ENCODE measurements at places on chromosomes 3 and 15. TPM values are rescaled to one million over a fixed set of nuclear protein-coding genes. Genes with fewer than 3 reads are reported as not detected.

TERC gene
- total RNA-seq = 246 TPM

ZNF619 gene
- 5.1 TPM for total RNA-seq

- no peak for DNase-seq
Observed at GRCh38 chr3:12681943-12682390, 18.1 kb upstream of the RAF1 start.

DNA sequence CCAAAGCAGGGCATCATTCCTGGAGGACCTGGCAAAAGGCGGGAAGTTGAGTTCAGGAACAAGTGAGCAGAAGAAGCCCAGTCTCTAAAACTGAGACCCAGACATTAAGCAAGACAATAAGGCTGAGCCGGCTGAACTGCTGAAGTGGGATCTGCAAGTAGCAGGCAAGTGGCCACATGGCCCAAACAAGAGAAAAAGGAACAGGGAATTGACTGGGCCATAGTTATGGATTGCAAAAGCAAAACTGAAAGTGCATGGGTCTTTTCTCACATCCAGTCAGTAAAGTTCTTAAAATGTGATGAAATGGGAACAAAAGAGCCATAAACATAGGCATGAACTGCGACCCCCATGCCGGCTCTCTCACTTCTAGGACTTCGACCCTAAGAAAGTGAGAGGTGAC is 101.2 kb downstream of the SCN11A start:
- DNase-seq = no peak

- no peak for DNase-seq
Observed at GRCh38 chr15:52620496-52620895, 51.7 kb upstream of the ARPP19 start.

DNA sequence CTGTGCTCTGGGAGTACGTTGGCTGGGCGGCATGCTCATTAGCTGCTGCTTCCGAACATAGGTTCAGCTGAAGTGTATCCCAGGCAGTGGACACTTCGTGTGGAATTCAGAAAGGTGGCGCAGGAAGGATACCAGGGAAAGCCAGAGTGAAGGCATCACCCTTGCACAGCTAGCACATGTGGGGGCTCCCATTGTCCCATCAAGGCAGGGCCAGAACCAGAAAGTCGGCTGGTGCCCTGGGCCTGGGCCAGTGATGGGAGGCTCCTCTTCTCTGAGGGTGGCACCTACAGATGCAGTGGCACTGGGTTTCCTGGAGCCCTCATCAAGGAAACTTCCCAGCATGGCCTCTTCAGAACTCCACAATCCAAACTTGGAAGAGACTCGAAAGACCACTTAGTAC is 56.6 kb downstream of the PGPEP1L start:
- DNase-seq = no peak

DNA sequence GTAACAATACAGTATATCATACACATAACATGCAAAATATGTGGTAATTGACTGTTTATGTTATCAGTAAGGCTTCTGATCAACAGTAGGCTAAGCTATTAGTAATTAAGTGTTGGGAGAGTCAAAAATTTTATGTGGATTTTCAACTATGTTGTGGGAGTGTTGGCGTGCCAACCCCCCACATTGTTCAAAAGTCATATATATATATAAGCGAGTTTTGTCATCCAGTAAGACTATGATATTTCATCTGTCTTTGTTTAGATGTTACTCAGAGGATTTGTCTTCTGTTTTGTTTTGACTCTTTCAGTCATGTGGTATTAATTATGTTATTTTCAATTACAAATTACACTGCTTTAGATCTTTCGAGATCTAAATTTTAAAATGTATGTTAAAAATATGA is 51.0 kb upstream of the RAP2B start:
- no peak for DNase-seq
